Uterus (tissue), 4 donors: ENCODE measurements at places on chromosomes 4 and X. TPM values are rescaled to one million over a fixed set of nuclear protein-coding genes. Genes with fewer than 3 reads are reported as not detected.

Gene AKAP17A
- 31.0 TPM for total RNA-seq

Gene HMX1
- total RNA-seq: not detected

Gene TCEAL5
- total RNA-seq: not detected

DNA sequence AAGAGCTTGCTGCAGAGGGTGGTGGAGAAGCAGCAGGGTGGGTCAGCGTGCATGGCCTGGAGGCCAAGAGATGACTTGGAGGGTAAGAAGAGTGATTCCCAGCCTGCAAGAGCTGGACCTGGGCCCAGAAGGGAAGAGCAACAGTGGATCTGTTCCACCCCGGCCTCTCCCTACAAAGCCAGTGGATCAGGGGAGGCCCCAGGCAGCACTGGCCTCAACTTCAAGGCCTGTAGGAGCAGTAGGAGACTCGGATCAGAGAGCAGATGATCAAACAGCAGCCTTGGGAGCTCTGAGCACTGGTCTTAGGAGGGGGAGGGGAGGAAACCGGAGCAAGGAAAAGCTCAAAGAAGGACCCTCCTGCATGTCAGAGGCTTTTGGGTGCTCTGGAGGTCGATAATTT, 7.6 kb downstream of the L1CAM start:
- DNase-seq: no peak
